ENCODE measurements at places on chromosomes 1 and 21.

GRCh38 chr1:56532350-56532683 lies 47.0 kb downstream of the PLPP3 start:
- no peak for DNase-seq

- no peak for DNase-seq
These were observed 41.2 kb downstream of the MAP3K21 start for GRCh38 chr1:233368789-233369130.

- no peak for DNase-seq
These were observed 36.5 kb upstream of the SRRM1 start for GRCh38 chr1:24606621-24607020.

- no peak for DNase-seq
These were observed 1162.5 kb upstream of the PRMT6 start for GRCh38 chr1:105894006-105894405.

GRCh38 chr1:113399062-113399583 lies 8.8 kb downstream of the MAGI3 start:
- DNase-seq: no peak

DNA sequence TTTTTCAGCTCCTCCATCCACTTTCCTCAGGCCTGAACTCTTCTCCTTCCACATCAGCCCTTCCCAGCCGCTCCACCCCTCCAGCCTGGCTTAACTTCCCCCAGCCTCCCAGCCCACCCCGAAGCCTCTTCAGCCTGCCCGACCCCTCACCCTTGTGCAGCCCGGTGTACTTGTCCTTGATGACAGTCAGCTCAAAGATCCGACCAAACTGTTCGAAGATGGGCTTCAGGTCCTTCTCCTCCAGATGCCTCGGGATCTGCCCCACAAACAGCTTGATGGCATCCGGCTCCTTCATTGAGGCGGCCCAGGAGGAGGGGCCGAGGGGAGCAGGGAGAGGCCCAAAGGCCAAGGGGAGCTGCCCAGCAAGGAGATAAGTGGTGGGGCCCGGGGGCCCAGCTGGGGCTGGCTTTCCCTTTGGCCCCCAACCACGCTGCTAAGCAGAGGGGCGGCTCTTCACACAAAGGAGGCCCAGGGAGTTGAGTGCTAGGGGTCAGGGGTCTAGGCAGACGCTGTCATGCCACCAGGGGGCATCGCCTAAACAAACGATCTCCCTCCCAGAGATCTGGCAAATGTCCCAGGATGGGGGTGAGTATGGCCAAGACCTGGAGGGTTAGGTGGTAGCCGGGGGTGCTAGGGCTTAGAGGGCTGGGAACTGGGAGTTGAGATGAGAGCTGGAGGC lies 738 bp downstream of the CELF3 start:
- no peak for DNase-seq

- DNase-seq: no peak
These were observed 23.6 kb downstream of the KIAA0319L start for GRCh38 chr1:35533586-35533985.

- DNase-seq: no peak
These were observed 198.3 kb downstream of the SLC44A5 start for GRCh38 chr1:75412616-75413015.

- no peak for DNase-seq
These were observed at the start of gene TCEA3 for GRCh38 chr1:23424293-23425192. Gene TCEA3, minus strand, starts transcription at chr1:23424748. Its CDS starts 115 bp downstream, at chr1:23424633.

GRCh38 chr1:101028466-101028865 lies 2.9 kb upstream of the DPH5 start:
- no peak for DNase-seq

DNA sequence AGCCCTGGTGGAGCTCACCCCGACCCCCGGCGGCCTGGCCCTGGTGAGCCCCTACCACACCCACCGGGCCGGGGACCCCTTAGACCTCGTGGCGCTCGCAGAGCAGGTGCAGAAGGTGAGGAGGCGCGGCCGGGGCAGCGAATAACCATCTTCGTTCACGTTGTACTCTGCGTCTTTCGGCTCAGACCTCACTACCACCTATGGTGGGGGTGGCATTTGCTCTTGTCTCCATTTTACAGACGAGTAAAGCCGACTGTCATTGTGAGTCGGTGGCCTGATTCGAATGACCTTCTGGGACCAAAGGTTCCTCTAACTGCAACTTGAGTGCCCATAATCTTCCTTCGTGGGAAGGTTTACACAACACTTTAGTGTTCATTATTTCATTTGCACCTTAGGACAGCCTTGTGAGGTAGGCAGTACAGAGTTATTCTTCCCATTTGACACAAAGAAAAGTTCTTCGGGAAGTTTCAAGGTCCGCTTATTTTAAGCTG lies 506 bp downstream of the C1orf50 start:
- DNase-seq: no peak

GRCh38 chr1:41503538-41504113 lies 19.1 kb upstream of the EDN2 start:
- DNase-seq: no peak

DNA sequence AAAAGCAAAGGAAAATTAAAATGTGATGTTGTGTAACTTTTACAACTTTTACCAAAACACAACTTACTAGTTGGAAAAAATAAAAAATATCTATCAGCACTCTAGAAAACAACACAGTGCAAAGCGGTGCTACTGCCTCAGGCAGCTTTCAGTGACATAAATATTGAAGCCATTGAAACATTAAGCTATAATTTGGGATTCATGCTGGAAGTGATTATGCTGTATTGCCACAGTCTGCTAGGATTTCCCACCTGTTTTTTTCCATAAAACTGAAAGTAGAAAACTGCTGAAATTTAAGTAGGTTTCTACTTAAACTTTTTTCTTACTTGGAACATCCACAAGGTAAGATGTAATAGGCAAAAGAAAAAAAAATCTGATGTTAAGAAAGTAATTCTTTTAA lies 674.4 kb downstream of the KCNT2 start:
- DNase-seq: no peak

DNA sequence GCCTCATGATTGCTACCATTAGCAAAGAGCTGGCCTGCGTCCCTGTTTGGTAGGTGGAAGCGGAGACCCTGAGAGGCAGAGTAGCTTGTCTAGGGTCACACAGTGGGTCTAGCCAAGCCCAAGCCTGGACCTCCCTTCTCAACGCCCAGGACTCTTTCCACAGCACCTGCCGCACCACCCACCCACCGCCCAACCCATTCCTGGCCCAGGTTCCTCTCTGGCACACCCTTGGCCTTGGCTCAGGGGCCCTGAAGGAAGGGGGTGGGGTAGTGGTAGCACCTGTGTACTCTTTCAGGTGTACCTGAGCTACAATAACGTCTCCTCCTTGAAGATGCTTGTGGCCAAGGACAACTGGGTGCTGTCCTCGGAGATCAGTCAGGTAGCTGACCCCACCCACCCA lies 19.3 kb downstream of the FAM151A start:
- no peak for DNase-seq

DNA sequence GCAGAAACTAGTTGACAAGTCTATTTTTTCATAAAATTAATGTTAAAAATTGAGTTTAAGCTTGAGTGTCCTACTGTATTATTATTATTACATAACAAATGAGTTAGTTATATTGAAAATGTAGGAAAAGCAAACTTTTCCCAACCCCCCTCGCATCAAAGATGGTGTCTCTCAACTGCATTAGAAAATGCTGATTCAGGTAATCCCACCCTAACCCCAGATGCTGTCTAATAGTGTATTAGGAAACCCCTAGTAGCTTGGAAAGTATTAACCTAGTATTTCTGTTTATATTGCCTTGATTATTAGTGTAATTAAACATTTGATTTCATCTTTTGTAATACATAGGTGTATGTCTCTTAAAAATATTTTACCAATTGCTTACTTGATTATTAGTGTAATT lies 1120.3 kb downstream of the MRPL39 start:
- no peak for DNase-seq

DNA sequence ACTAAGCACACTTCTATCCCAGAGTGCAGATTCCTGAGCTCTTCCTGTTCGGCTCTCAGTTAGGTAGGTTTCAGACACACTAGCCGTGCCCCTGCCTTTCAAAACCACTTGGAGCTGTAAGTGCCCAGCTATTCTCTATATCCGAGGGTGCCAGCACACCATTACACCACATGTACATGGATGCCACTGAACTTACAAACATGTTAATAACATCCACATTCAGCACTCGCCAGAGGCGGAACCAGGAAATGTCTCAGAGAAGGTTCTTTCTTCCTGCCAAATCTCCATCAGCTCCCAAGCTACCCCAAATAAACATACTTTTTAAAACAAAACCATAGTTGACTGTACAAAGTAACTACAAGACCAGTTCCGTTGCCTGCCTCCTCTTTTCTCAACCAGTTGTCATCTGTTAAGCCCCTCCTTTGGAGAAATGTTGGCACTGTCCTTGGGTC lies 78.4 kb upstream of the CTTNBP2NL start:
- no peak for DNase-seq

DNA sequence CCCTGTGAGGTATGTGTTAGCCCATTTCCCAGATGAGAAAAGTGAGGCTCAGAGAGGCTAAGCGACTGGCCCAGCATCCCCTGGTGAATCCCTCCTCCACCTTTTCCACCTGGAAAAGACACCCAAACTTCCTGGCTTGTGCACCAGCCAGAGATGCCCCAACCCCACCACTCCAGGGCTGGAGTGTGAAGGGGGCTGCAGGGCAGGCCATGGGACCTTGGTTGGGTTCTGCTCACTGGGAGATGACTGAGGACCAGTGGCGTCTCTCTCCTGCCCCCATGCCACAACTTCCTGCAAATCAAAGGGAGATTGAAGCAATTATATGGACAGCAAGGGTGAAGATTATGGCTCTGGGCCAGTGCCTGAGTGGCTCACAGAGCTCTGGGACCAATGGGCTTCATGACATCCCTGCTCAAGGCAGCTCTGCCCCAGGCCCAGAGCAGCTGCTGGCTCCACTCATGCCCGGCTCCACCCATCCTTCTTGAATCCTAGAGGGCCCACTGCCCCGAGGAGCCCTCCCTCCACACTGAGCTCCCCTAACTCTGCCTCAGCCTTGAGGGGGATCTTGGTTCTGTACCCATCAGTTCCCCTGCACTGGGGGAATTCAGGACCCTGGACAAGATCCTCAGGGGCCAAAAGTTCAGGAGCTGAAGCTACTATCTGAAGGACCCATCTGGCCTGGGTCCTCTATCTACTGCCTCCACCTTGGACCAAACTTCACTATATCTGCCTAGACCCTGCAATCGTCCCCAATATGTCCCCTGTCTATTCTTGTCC lies 416.9 kb downstream of the PTPRU start:
- no peak for DNase-seq

DNA sequence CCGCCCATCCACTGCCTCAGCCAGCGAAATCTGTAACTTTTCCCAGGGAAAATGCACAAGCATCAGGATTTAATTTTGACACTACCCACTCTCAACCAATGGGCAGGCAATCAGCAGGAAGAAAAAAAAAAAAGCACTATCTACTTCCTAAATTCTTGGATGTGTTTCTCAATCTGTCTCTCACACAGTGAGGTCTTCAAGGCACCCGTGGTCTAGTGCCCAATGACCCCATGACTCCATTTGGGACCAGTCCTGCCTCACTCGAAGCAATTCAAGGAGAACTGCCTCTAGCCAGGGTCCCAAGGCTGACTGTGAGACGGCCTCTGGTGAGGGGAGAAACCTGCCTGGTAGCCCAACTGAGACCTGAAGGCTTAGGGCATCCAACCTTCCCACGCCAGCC lies 35.9 kb downstream of the CSF1 start:
- DNase-seq: no peak

DNA sequence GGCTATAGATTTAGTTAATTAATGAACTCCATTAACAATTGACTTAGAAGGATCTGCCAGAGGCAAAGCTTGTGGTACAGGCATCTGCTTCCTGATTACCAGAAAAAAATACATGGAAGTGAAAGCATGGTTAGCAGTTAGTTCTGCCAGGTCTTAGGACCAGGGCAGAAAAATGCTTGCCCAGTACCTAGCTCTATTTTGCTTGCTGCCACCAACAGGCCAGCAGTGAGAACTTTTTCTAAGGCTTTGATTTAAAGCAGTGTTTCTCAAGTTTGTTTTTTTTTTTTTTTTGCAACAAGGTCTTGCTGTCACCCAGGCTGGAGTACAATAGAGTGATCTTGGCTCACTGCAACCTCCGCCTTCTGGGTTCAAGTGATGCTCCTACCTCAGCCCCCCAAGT lies 16.4 kb upstream of the MTF1 start:
- DNase-seq: no peak

- DNase-seq: no peak
These were observed 41.9 kb downstream of the ACP6 start for GRCh38 chr1:147628441-147628840.

GRCh38 chr21:39966786-39967185 lies 99.5 kb downstream of the PCP4 start:
- no peak for DNase-seq

DNA sequence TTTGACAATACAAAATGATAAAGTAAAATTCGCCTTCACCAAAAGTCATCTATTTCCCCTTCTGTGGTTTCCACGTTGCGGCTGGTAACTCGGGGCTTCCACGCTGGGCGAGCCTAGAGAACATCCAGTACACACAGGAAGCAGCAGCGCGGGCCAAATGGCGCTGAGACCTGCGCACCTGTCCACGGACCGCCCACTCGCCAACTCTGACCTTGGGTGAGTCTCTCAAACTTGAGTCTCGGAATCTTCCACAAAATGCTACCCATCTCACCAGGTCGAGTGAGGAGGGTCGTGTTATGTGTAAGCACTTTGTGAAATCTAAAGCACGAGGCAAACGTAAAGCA lies 820 bp upstream of the TTF2 start:
- DNase-seq: no peak

DNA sequence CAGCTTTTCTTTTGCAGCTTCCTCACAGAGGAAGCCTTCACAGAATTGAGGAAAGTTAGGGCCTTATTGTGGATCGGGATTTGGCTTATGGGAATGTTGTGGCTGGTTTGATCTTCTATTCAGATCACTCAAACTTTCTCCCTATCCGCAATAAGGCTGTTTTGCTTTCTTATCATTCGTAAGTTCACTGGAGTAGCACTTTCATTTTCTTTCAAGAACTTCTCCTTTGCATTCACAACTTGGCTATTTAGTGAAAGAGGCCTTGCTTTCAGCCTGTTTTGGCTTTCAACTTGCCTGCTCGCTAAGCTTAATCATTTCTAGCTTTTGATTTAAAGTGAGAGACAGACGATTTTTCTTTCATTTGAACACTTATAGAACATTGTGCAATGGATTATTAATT lies 181.9 kb upstream of the B3GALT2 start:
- no peak for DNase-seq

DNA sequence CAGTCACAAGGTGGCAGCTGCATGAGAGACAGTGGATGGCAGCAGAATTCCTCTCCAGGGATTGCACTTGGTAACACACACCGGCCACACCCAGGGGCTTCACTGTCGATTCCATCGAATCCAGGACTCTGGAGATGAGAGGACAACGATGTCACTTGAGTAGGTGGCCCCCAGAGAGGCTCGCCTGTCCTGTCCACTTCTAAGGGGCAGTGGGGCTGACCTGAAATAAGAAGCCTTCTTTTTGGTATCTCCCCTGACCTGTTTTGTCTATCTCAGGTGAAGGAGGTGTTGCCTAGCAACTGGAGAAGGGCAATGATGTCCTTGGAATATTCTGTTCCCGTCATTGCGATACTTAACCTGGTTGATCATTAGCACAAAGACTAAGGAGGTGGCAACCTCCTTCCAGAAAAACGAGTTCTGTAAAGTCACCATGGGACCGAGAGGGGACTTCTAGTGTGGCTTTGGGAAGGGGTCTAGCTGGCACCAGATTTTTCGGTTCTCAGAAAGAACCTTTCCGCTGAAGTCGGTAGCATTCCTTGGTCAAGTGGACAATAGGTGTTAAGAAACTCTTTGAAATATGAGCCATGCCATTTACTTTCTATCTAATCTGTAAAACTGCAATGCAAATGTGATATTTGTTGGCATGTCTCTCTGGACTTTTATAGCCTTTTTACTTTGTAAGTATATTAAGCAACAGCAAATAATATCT lies 85.2 kb upstream of the TMPRSS2 start:
- DNase-seq: no peak

All from amniotic stem cell (primary cell).